Liver (tissue), 10 donors: ENCODE measurements at places on chromosomes 12 and 14. TPM values are rescaled to one million over a fixed set of nuclear protein-coding genes. Genes with fewer than 3 reads are reported as not detected.

DNA sequence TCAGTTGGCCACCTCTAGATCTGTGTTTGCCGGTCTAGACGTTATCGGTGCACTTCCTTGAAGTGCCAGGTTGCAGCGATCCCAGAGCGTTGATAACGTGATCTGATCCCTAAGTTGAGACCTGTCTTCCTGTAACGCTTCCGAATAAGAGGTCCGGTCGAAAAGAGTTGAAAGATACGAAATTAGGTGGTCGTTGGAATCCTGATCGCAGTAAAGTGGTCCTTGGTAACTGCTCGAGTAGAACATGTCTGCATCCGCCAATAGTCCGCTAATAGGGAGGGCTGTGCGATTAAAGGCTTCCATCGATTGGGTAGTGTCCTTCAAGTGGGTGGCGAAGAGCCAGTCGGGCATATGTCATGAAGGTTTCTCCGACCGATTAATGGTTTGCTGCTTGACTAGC is 2.7 kb downstream of the SRSF5 start:
- no peak overlapping the region for H3K4me3 ChIP-seq
- peaks cover 33% of the 10 kb centered on the region for H3K4me1 ChIP-seq
- no peak for DNase-seq
- peaks cover 58% of the 10 kb centered on the region for H3K36me3 ChIP-seq

The UBC gene
- polyA plus RNA-seq = 434 TPM

GRCh38 chr12:66188584-66189485 is at the start of gene IRAK3:
TSS of gene IRAK3 (plus strand) at chr12:66189214. CDS start at chr12:66189300, 86 bp downstream.
- H3K4me1 ChIP-seq = peaks cover 3% of the 10 kb centered on the region
- peak within 1 kb of the TSS; percentile 54 for H3K4me3 ChIP-seq
- peak within 1 kb of the TSS; percentile 42 for H3K27ac ChIP-seq
- no peaks in the 10 kb centered on the region for H3K27me3 ChIP-seq

DNA sequence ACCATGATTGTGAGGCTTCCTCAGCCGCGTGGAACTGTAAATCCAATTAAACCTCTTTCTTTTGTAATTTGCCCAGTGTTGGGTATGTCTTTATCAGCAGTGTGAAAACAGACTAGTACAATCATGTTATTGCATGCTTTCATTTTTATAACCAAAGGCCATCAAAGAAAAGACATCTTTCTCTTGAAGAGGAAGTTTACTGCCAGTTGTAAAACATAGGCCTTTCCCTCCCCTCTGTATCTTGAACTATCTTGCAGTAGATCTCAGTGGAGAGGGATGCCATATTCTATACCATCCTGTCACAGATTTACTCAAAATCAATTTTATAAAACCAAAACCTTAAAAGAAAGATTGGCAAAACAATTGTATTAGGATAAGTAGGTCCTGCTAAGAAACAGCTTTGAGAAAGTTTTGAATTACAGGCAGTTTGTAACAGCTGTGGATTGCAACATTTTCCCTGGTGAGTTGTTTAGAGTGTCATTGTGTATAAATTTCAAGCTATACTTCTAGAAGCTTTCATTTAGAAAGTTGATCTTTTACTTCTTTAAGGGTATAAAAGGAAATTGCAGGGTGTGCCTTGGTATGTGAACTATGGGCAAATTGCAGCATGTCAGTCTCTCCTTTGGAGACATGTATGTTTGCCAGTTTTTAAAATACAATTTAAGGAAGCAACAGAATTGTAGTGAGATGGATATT is 128.0 kb downstream of the ATP23 start:
- no peaks in the 10 kb centered on the region for H3K36me3 ChIP-seq
- no peaks in the 10 kb centered on the region for H3K27me3 ChIP-seq
- no peak for DNase-seq
- no peaks in the 10 kb centered on the region for H3K4me1 ChIP-seq
- H3K4me3 ChIP-seq = no peak overlapping the region
- no peak overlapping the region for H3K27ac ChIP-seq

The TMEM63C gene
- not detected for polyA plus RNA-seq

DNA sequence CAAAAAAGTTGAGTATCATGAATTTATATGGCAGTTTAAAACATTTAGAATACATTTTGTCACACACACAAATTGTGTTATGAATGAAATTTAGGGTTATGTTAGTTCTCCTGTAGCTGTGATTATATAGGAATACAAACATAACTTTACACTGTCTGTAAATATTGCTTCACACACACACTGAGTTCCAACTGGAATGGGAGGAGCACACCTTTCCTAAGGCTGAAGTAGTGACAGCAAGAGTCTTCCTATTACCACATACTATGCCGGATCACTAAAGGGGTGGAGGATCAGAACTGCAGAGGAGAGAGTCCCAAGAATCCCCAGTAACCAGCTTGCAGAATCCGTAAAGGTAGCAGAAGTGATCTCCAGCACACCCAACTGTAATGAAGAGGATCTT is 63.7 kb downstream of the DNAI7 start:
- H3K36me3 ChIP-seq = no peaks in the 10 kb centered on the region
- H3K4me1 ChIP-seq = no peaks in the 10 kb centered on the region
- H3K4me3 ChIP-seq = no peak overlapping the region
- DNase-seq = no peak
- H3K27ac ChIP-seq = no peak overlapping the region

The TDP1 gene
- polyA plus RNA-seq = 3.4 TPM

DNA sequence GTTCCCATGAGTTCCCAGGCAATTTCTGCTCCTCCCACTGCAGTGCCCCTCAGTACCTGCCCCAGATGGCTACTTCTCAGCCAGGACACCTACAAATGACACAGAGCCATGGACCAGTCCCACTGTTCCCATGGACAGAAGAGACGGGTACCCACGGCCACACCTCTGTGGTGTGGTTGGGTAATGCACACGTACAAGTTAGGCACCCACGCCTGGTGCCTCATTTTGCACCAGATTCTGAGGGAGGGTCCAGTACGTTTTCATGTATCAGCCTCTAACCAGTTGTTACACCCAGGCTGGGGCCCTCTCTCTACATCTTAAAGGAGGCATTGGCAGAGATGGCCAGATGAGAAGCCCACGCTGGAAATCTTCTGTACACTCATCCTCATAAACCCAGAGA is 114.0 kb downstream of the DICER1 start:
- H3K27ac ChIP-seq = no peak overlapping the region
- no peak overlapping the region for H3K4me3 ChIP-seq
- H3K4me1 ChIP-seq = no peaks in the 10 kb centered on the region

GRCh38 chr14:61560323-61560722 is 135.0 kb upstream of the HIF1A start:
- no peak overlapping the region for H3K4me3 ChIP-seq
- no peaks in the 10 kb centered on the region for H3K36me3 ChIP-seq
- no peaks in the 10 kb centered on the region for H3K27me3 ChIP-seq

DNA sequence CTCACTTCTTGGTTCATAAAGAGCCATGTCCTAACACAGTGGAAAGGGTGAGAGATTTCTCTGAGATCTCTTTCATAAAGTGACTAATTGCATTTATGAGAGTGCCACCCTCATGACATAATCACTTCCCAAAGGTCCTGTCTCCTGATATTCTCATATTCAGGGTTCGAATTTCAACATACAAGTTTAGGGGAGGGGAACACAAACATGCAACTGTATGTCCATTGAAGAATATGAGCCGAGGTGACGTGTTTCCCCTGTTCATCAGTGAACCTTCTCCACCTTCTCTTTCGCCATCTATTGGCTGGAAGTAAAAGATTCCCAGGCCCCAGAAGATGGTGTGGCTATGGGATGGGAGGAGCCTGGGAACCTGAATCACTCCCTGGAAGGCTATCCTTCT is 354.2 kb upstream of the ATP2B1 start:
- DNase-seq = no peak
- H3K27ac ChIP-seq = no peak overlapping the region
- no peaks in the 10 kb centered on the region for H3K4me1 ChIP-seq
- no peak overlapping the region for H3K4me3 ChIP-seq
- H3K27me3 ChIP-seq = no peaks in the 10 kb centered on the region

DNA sequence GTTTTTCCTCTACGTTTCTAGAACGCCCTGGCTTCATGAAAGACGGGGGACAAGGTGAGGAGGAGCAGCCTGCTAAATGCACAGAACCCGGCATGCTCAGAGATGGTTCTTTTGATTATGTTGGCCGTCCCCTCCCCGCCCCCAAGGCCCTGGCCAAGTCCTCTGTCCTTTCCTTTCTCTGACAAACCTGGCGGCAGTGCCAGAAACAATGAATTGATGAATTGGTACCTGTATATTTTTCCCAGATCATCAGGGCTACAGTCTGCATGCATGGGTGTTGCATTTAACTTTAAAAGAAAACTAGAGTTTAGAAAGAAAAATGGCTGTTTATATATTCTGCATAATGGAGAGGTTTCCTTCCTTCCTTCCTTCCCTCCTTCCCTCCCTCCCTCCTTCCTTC is 29.0 kb downstream of the GPRC5D start:
- H3K36me3 ChIP-seq = no peaks in the 10 kb centered on the region
- DNase-seq = no peak
- no peaks in the 10 kb centered on the region for H3K4me1 ChIP-seq
- H3K27ac ChIP-seq = no peak overlapping the region
- H3K27me3 ChIP-seq = no peaks in the 10 kb centered on the region
- no peak overlapping the region for H3K4me3 ChIP-seq

DNA sequence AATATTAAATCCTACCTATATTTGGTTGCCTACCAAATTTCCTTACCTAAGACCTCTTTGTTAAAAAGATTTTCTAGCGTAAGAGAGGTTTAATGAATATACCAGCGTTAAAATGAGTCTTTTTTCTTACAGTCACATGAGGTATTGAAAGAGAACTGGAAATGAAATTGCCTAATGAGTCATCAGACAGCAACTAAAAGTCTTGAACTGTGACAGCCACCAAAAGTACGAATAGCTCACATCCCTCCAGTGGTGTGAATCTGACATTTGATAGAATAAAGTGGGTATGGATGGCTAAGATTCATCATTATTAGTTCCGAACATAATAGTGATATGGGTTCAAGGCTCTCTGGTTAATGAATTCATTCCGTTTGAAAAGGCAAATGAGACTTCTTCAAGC is 1297.3 kb downstream of the AACS start:
- no peaks in the 10 kb centered on the region for H3K27me3 ChIP-seq
- no peak overlapping the region for H3K27ac ChIP-seq
- no peak for DNase-seq
- H3K4me1 ChIP-seq = no peaks in the 10 kb centered on the region
- no peaks in the 10 kb centered on the region for H3K36me3 ChIP-seq

The MYO1A gene
- polyA plus RNA-seq = not detected

- DNase-seq = no peak
- no peaks in the 10 kb centered on the region for H3K27me3 ChIP-seq
Measured at GRCh38 chr12:131222329-131223139, 268.8 kb downstream of the ADGRD1 start.

The NUDT4 gene
- 9.9 TPM for polyA plus RNA-seq

DNA sequence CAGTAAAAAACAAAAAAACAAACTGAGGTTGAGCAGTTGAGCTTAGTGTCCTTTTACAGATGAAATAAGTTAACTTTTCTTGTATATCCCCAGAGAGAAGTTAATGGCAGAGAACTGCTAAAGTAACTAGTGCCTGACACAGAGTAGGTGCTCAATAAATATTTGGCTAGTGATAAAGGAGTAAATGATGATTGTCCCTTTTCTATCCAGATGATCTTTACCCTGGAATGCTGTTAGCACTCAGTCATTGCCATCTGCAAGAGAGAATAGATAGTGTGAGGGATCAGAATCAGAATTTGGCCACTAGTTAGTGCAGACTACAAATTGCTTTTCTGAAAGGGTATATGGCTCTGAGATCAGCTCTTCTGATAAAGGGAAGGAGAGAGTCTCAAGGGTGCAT is 21.6 kb downstream of the VEZT start:
- no peak overlapping the region for H3K4me3 ChIP-seq
- H3K36me3 ChIP-seq = peaks cover 2% of the 10 kb centered on the region
- H3K27me3 ChIP-seq = no peaks in the 10 kb centered on the region
- peaks cover 3% of the 10 kb centered on the region for H3K4me1 ChIP-seq
- no peak for DNase-seq

DNA sequence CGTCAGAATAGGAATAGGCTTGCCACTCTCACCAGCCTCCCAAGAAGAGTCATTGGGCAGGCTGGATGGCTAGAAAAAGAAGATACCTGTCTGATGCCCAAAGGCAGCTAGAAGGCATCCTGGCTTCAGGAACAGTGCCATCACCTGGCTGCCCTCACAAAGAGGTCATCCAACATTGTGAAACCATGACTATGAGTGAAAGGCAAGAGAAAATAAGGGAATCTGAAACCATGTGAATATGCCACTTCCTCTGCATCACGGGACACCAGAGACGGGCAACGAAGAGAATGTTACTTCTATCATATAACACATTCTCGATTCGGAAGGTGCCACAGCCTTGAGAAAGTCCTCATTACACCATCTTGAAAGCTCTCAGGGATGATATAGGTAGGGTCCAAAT is 182.0 kb downstream of the DAD1 start:
- H3K4me3 ChIP-seq = no peak overlapping the region
- H3K4me1 ChIP-seq = no peaks in the 10 kb centered on the region
- H3K27me3 ChIP-seq = no peaks in the 10 kb centered on the region
- no peak for DNase-seq
- no peak overlapping the region for H3K27ac ChIP-seq

- no peaks in the 10 kb centered on the region for H3K27me3 ChIP-seq
- no peaks in the 10 kb centered on the region for H3K36me3 ChIP-seq
- no peak overlapping the region for H3K4me3 ChIP-seq
- H3K27ac ChIP-seq = no peak overlapping the region
- DNase-seq = no peak
Measured at GRCh38 chr14:31926123-31926522, 151.0 kb upstream of the ARHGAP5 start.
